Muscle of leg (tissue), 16 donors: ENCODE measurements at places on chromosomes 3 and 15.
A peak's percentile ranks its signal among the peaks of the same experiment; 100 is the strongest.

- DNase-seq = no peak
Observed at GRCh38 chr3:108862865-108863798, 40.5 kb downstream of the TRAT1 start.

DNA sequence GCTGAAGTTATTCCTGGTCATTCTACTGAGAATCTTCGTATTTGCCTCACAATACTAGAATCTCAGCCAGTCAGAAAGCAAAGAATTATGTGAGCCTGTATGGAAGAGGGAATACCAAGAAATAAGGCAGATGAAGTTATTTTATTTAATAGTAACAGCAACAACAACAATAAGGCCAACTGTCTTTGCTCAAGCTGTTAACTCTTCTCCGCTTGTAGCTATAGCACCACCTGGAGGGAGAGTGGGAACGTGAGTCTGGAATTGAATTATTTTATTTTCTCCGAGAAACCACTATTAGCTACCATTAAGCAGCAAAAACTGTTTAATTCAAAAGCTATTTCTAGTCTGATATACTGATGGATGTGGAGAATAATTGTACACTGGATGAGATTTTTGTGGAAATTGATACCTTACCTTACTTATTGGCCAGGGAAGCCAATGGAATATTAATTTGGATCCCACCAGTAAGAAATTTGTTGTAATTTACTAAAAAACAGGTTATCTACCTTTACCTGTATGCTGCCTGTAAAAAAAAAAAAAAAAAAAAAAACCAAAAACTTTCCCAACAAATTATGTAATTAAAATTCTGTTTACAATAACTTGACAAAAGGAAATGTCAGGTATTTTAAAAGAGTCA is 50.1 kb downstream of the CALML4 start:
- peak; percentile 86 for DNase-seq

- DNase-seq = no peak
Observed at GRCh38 chr3:49617390-49618013, 56.6 kb upstream of the APEH start.

GRCh38 chr3:65376426-65376825 is 662.3 kb downstream of the MAGI1 start:
- DNase-seq = no peak

GRCh38 chr3:21942328-21942727 is 191.3 kb upstream of the ZNF385D start:
- peak; percentile 74 for DNase-seq

- DNase-seq = peak; percentile 17
Observed at GRCh38 chr3:135970506-135971116, 5.1 kb downstream of the PPP2R3A start.

DNA sequence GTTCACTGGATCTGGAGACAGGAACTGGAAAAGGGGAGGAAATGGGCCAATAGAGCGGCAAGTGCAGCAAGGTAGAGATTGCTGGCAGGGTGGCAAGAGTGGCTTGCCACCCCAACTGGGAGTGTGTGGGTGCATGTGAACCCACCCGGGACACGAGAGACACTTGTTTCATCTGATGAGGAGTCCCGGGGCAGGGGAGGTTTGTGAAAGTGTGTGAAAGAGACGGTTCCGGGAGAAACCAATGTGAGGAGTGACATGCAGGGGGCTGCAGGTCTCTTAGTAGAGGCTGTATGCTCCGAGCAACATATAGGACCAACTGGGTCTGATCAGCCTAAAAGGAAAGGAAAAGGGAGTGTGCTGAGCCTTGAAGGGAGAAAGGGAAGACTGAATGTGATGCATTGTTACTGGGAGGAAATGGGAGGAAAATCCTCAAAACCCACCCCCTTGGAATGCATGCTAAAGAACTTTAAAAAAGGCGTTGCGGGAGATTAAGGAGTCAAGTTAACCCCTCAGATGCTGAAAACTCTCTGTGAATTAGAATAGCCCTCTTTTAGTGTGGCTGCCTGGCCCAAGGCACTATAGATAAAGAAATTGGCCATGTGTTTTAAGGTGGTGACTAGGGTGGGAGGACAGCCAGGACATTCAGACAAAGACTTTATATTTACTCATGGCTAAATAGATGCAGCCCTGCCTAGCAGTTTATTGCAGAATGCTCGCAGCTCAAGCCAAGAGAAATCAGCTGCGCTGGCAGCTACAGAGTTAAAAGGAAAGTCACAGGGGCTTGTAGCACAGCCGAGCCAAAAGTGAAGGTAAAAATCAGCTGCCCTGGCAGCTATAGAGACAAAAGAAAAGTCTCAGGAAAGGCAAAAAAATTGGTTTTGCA is 9.1 kb upstream of the SLC9C1 start:
- peak; percentile 54 for DNase-seq

DNA sequence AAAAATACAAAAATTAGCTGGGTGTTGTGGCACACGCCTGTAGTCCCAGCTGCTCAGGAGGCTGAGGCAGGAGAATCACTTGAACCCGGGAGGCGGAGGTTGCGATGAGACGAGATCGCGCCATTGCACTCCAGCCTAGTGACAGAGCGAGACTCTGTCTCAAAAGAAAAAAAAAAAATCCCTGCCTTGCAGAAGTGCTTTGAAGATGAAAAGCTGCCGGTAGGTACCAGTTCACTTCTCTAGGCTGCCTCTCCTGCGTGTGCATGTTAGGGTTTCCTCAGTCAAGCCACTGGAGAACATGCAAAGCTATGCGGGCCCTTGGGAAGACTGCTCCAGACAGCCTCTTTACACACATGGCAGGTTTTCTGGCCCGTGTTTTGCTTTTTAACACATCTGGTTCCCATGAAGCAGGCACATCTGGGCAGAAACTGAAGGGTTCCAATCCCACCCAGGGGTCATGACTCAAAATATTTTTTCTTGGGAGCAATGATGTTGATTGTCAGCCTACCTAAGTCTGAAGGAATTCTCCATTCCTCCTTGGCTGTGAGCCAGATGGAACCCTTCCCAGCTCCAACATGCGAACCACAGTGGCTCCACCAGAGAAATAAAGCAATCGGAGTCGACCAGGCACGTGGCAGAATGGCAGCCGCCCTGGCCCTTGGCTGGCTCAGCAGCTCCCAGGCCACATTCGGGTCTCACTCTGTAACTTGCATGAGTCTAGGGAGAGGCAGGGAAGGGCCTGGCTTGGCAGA is 29.6 kb downstream of the MGLL start:
- peak; percentile 67 for DNase-seq

DNA sequence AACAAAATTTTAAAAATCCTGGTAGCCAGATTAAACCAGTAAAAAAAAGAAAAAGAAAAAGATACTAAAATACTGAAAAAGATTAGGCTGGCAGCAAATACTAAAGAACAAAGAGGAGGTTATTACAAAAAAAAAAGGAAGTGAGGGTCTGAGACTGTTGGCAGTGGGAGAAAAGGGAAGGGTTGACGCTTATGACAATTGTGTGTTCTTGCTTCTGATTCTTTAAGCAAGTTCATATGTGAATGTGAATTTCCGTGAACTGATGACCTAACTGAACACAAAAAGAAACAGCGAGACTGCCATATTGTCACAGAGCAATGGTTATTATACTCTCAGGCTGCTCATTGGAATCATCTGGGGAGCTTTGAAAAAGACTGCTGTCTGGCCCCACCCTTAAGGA is 56.5 kb downstream of the ATP13A4 start:
- DNase-seq = peak; percentile 24
